ENCODE measurements at places on chromosomes 7 and 10.

DNA sequence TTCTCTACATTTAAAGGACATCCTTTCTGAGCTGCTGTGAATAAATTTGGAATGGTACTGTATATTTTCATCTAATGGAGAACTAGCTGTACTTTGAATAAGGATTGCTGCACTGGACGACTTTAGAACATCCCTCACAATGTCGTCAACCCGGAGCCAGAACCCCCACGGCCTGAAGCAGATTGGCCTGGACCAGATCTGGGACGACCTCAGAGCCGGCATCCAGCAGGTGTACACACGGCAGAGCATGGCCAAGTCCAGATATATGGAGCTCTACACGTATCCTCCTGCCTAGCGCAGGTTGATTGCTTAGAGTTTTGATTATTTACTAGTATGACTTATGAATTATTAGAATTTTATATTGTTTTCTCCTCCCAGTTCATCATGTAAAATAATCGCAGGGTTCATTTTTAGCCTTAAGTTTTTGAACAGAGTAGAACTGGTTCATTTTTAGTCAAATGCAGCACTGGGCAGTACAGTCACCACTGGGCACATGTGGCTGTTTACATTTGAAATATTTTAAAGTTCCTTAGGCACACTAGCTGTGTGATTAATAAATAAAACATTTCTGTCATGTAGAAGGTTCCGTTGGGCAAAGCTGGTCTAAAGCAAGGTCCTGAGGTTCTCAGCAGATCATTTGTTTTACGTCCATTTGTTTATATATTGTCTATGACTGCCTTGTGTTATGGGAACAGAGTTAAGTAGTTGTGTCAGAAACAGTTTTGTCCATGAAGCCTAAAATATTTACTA is 31.5 kb downstream of the CUL1 start:
- no peak for DNase-seq

GRCh38 chr7:4033996-4034395 is 648.1 kb upstream of the FOXK1 start:
- no peak for DNase-seq

- no peak for DNase-seq
Observed at GRCh38 chr10:71435571-71436267, 39.0 kb downstream of the CDH23 start.

DNA sequence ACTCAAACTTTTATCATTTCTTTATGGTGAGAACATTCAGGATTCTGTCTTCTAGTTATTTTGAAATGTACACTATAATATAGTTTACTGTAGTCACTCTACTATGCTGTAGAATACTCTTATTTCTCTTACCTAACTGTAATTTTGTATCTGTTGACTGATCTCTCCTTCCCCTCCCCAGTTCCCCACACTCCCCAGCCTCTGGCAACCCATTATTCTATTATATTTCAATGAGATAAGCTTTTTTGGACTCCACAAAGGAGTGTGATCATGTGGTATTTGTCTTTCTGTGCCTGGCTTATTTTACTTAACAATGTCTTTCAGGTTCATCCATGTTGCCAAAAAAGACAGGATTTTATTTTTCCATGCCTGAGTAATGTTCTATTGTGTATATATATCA is 71.4 kb upstream of the DYNC1I1 start:
- no peak for DNase-seq

GRCh38 chr10:71378336-71379117 is 18.2 kb upstream of the CDH23 start:
- no peak for DNase-seq

DNA sequence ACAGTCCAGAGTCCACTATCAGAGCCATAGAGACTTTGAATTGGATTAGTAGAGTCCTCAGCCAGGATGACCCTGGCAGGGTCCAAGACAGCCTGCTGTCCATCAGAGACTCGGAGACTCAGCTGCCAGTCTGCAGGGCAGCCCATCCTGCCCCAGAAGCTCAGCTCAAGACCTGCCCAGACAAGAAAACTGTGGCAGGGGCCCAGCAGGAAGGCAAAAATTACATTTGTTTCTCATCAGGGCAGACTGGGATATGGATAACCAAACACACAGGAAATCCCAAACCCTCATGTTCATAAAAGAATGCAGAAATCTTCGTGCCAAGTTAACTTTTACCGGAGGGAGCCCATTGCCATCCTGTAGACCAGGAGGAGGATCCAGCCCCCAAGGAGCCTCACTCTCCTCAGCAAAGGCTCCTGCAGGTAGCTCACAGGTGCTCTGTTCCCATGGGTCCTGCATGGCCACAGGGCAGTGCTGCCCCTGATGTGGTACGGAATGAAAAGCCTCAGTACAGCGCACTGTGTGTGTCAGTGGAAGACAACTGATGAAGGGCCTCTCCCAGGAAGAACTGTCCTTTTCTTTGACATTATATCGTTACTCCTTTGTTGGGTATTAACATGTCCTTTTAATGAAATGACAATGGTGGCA is 222.2 kb downstream of the KCNMA1 start:
- DNase-seq = no peak

DNA sequence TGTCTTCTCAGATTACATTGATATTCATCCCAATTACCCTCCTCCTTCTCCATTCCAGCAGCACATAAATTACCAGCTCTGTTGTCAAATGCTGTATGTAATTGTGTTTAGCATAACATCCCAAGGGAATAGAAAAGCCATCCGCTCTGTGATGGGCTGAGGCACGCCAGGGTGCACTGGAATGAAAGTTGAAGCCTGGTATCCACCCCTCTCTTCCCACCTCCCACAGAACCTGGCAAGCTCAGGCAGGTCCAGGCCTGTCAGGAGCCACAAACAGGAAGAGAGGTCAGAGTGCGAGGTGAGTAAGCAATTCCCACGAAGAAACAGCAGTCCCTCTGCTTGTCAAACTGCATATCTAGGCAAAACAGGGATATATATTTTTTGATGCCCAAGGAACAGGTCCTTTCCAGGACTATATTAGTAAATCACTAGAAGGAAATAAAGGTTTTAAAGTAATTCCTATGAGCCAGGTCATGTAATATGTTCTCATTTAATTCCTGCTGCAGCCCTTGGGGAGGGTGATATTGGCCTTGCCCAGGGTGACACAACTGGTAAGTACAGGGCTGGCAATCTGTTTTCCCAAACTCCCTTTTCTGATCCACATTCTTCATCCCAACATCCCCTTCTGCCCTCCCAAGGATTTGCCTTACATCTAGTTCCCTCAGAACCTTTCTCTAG is 155.6 kb upstream of the GHITM start:
- no peak for DNase-seq

DNA sequence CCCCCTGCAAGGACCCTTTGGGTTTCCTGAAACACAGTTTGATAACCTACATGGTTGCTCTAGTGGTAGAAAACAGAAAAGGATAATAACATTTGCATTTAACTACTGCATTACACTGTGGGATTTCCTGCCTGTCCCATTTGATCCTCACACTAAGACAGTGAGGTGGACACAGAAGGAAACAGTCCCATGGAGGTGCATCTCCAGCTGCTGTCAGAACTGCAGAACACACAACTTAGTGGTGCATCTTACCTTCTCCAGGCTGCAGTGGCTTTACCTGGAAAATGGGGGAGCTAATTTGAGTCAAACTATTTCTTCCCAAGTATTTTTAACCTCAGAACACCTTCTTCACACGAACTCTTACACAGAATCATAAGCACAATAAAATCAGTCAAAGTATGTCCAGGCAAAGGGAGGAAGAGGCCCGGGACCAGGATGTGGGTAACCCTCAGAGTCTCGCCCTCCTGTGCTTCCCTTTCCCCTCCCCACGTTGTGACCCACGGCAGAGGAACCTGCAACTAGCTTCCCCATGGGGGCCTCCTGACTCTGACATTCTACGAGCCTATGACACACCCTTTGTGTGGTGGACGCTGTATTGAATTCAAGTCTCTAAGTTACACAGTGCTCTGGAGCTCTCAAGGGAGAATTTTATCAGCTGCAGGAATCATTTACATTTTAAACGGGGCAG is 33.7 kb downstream of the SCRN1 start:
- DNase-seq = no peak

DNA sequence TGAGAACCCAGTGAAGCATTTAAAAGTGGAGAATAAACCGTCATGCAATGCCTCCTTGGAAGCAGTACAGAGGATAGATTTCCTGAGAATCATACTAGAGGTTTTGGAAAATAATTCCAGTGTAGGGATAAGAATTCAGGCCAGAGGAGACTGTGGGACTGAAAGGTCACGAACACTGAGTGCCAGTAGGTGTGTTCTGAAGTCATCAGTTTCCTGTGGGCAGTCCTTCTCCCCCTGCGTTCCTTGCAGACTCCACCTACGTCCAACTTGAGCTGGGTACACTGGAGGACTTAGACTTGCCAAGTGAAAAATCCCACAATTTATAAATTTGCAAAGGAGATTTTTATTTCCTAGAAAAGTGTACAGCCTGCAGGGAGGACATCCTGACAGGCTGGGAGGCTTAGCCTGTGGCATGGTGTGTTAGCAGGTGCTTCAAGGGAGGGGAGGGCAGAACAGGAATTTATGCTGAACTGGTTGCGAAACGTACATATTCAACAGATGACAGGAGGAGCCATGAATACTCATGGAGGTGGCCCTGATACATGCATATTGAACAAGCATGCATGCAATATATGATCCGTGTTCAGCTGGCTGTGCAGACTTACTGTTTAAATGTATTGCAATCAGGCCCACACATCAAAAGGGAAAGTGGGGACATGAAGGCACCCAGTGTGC is 72.9 kb upstream of the POM121L12 start:
- DNase-seq = no peak

- DNase-seq = no peak
Observed at GRCh38 chr7:132112657-132113056, 463.6 kb downstream of the PLXNA4 start.

DNA sequence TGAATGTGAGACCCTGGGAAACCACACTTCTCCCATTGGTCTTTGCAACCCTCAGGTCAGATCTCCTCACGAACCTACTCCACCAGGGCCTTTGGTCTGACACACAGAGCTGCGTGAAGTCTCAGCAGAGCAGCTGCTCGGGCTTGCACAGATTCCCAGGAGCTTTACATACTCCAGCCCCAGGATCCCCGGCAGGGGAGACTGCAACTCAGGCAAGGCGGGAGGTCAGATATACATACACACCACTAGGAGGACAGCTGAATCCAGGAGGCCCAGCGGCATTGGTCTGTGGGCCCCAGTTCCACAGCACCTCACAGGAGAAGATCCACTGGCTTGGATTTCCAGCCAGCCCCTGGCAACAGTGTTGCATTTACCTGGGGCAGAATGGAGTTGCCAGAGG is 239.2 kb downstream of the GPAM start:
- DNase-seq = no peak

GRCh38 chr7:4998910-4999309 is 39.9 kb upstream of the MMD2 start:
- DNase-seq = no peak

- DNase-seq = no peak
Observed at GRCh38 chr10:130781623-130782022, 529.9 kb downstream of the TCERG1L start.

DNA sequence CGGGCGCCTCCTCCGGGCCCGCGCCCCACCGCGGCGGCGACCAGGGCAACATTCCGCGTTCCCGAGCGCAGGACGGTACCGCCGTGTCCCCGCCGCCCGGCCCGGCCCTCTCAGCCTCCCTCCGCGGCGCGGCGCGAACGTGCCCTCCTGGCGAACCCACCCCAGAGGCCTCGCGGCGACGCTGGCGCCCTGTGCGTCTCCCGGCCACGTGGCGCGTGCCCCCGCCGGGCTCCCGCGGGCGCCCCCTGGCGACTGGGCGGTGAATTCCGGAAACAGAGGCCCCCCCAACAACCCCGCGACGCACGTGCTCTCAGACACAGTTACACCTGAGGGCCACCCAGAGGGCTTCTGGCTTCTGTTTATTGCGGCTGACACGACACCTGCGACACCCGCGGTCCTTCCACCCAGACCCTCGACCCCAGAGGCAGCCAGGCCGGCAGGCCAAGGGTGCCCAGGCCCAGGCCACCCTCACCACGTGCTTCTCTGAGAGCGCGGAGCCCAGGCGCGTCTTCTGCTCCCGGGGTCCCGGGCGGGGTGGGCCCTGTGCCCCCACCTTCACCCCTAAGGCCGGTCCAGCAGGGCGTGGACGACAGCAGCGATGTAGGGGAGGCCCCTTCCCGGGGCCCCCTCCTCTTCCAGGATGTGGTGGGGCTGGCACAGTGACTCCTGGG is at the start of gene SAP25:
SAP25 (minus strand) TSS at position 210 of the 671 bp plus-strand sequence; CDS start at position 52, 158 bp downstream.
- no peak for DNase-seq

GRCh38 chr7:25636871-25637283 is 408.6 kb upstream of the NPVF start:
- no peak for DNase-seq

GRCh38 chr10:1137499-1138163 is 81.4 kb downstream of the WDR37 start:
- no peak for DNase-seq

DNA sequence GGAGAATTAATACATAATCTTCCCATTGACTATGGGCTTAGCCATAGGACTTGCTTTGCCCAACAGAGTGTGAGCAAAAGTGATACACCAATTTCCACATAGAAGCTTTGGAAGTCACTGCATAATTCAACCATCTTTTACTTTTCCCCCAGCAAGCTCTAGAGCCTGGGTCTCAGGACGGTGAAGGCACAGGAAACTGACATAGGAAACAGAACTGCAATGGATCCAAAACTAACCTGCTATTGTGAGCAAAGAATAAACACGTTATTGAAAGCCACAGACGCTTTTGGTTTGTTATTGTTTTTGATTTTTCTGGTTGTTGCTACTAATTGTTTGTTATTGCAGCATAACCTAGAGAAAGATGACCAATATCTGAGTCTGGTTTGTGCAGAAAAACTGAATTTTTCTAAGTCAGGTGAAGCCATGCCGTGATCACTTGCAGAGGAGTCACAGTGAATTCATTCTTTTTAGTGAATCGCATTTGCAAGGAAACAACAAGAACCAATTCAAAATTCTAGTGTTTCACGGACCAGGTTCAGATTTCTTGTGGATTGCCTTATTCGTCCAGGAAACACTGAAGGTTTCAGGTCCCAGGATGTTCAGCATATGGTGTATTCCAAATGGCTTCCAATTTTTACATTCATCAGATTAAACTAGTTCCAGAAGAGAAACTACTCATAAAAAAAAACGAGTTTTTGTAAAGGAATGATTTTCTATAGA is 52.8 kb downstream of the CUBN start:
- DNase-seq = no peak
